Tibial artery (tissue), 4 donors: ENCODE measurements at places on chromosomes 13 and 19.

DNA sequence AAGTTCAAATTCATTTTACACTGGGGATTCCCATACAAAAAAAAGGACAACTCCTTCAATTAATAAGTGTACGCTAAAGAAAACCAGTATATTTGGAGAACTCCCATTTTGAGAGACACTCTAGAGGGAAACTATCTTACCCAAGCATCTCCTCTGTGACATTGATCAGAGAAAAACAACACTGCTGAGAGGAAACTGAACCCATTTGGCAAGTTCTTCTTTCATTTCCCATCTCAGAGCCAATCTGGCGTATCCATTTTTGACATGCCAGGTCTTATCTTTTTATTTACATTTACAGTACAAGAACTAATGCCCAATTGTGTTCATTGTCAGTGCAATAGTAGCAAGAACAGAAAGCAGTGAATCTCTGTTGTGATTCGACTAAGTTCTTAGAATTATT, 30.1 kb downstream of the LIG4 start:
- DNase-seq: no peak

- DNase-seq: no peak
These were observed 83.7 kb downstream of the NUFIP1 start for GRCh38 chr13:44905556-44905955.

DNA sequence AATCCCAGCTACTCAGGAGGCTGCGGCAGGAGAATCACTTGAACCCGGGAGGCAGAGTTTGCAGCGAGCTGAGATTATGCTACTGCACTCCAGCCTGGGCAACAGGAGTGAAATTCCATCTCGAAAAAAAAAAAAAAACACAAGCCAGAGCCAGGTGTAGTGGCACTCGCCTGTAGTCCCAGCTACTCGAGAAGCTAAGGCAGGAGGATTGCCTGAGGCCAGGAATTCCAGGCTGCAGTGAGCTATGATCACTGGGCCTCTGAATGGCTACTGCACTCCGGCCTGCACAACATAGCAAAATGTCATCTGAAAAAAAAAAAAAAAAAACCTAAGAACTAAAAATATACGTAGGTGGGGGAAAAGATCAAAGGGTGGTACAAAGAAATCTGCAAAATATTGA, 19.4 kb downstream of the EPS15L1 start:
- no peak for DNase-seq

DNA sequence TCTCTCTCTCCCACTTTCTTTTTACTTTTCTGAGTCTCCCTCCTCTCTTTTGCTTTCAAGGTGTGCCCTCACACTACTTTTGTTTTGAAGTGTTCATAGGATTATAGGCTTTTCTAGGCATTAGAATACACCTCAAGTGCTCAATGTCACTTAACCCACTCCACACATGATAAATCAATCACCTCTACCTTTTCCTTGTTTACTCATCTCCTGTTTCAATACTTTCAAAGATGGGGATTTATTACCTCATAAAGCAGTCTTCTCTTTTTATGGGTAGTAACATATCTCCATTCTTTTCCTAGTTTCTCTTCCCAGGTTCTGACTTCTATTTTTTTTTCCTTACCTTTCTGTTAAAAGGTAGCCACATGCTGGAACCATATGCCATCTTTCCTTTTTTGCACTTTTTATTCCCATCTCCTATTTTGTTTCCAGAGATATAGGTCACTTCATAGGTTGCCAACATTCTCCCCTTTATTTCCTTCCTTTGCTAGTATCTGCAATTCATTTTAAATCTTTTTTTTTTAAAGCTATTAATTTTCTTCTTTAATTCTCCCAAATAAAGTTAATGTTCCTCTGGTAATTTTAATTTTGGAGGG, 137.6 kb upstream of the SLC10A2 start:
- DNase-seq: no peak

- DNase-seq: no peak
These were observed 158.1 kb downstream of the IRS2 start for GRCh38 chr13:109628251-109628699.

- DNase-seq: no peak
These were observed 4.8 kb downstream of the ZNF304 start for GRCh38 chr19:57355916-57356315.

GRCh38 chr19:18122424-18122823, 24.8 kb downstream of the MAST3 start:
- no peak for DNase-seq

DNA sequence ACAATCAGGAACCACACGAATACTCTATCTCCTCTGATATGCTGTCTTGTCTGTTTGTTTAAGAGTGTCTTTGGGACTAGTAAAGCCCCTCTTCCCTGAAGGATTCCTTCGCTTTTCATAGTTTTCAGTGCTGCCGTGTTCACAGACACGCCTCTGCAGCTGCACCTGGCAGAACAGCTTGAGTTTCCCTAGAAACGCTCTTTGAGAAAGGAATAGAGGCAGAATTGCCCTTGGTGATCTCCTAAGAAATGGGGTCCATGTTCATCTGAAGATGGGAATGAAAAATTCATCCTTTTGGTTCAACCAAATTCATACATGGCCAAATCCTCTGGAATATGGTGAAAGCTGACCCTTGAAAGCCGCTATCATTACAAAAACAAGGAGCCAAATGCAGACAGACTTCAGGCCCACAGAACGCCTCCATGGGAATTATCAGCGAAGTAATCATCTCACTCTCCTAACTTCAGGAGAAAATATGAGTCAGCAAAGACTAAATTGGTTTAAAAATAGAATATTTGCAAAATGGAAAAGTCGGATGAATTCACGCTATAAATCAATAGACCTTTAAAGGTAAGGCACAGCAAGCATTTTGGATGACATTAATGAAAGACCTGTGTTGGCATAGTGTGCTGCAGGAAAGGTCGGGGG, 5.5 kb downstream of the SACS start:
- DNase-seq: no peak

DNA sequence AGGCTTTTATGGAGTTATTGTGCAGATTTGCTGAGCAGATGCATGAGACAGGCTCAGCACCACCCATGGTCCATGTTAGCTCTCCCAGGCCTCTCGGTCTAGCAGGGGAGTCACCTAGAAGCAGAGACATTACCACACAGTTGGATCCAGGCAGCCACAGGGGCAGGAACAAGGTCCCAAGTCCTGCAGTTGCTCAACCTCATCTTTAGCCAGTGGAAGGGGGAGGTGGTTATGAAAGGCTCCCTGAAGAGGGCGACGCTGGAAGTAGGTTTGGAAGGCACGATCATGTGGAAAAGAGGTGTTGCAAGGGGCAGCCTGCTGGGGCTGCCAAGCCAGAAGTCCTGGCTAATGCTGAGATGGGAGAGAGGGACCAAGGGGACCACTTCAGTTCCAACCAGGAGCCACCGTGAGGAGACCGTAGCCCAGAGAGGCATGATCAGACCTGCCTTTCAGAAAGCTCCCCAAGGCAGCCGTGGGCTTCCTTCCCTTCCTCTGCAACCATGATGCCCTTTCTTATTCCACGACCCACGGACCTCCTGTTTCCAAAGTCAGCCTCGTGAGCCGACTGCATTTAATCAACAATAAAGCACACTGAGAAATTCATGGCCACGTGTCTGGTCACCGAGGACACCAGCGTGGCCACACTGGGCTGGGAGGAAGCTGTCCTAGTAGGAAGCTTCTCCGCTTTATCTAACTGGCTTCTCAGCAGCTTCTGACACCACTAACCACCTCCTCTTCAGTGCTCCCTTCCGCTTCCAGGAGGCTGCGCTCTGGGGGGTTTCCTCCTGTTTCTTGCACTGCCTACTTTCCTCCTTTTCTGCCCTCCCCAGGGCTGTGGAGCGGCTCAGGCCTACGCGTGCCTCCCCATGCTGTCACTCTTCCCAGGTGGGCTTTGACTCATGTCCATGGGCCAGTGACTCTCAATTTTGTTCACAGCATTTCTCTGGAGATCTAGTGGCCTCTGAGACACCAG, 2.6 kb downstream of the AP1M1 start:
- peak; percentile 74 for DNase-seq

GRCh38 chr19:18780631-18781030, 10.5 kb downstream of the COMP start:
- no peak for DNase-seq

DNA sequence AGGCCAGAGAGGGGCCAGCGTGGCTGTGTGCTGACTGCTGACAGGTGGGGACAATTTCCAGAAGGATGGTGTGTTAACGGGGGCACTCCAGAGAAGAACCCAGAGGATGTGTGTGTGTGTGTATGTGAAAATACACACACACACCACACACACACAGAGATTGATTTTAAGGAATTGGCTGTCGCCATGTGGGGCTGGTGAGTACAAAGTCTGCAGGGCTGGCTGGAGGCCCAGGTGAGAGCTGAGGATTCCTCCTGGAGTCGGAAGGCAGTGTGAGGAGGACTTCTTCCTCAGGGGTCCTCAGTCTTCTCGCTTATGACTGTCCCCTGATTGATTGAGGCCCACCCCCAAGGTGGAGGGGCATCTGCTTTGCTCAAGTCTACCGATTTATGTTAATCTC, 7.6 kb upstream of the GJB6 start:
- DNase-seq: no peak

DNA sequence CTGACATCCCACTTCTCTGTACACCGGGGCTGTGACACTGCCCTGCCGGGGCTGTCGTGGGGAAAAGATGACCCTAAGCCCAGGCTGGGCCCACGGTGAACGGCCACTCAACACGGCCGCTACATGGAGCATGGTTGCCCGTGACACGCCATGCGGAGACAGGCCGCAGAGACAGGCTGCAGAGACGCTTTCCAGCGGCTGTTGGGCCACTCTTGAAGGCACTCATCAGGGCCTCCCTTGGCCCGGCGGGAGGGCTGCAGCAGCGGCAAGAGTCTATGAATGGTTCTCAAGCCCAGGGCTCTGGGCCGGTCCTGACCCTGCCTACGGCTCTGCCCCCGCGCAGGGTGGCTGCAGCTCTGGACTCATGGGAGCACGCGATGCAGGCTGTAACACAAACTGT, 22.1 kb downstream of the ADPRHL1 start:
- DNase-seq: no peak

GRCh38 chr13:86846501-86846900, 824.7 kb upstream of the SLITRK5 start:
- DNase-seq: no peak
